Stimulated activated CD4-positive, alpha-beta T cell treated with anti-CD3 and anti-CD28 coated beads, TNF-alpha, amount 100 ng/mL, for 24 hours (primary cell): ENCODE measurements at places on chromosomes 13 and 19.

DNA sequence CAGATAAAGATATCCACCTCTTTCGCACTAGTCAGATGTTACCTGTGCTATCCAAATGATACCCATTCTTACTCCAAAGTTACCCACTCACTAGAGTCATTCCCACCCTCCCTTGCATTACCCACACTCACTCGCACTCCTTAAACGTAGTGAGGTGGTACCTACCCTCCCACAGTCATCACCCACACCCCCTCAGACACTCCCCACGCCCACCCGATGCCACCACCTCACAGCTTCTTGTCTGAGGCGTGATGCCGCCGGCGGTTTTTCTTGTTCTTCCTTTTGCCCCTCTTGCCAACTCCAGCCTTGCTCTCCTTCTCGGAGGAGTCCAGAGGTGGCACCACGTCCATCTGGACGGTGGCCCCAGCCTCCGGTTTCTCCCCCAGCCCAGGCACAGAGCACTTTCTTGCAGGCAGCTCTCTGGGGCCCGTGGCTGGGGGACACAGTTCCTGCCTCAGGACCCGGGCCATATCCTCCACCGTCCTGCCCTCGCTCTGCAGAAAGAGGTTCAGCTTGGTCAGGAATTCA is 1.2 kb downstream of the PNMA8C start:
- no peak for DNase-seq

- DNase-seq, result no peak
These were observed 67.0 kb upstream of the SERP2 start for GRCh38 chr13:44306371-44307192.

DNA sequence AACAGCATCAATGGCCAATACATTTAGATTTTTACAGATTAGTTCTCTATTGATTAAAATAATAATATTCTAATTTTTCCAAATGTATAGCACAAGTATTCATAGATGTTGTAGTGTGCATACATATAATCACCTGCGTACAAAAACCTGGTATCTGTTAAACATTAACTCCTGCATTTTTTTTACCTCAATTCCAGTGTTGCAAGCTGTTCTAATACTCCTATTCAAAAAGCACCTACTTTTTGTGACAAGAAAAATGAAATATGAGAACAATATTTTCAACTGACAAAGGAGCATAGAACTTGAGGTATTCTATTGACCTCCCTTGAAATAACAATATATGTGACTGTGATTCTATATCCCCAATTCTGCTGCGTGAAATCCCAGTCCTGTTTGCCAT is 422.9 kb upstream of the PCDH20 start:
- DNase-seq, result no peak

GRCh38 chr13:34011552-34012085 is 193.7 kb downstream of the RFC3 start:
- DNase-seq, result no peak

DNA sequence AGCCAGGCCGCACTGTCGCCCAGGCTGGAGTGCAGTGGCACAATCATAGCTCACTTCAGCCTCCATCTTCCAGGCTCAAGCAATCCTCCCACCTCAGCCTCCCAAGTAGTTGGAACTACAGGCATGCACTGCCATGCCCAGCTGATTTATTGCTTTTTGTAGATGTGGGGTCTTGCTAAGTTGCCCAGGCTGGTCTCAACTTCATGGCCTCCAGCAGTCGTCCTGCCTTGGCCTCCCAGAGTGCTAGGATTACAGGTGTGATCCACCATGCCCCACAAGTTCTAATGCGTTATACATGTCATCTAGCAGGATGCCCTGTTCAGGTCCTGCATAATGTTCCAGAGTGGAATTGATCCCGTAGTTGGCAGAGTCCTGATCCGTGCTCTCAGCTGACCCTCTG is 4.6 kb downstream of the C19orf53 start:
- no peak for DNase-seq

DNA sequence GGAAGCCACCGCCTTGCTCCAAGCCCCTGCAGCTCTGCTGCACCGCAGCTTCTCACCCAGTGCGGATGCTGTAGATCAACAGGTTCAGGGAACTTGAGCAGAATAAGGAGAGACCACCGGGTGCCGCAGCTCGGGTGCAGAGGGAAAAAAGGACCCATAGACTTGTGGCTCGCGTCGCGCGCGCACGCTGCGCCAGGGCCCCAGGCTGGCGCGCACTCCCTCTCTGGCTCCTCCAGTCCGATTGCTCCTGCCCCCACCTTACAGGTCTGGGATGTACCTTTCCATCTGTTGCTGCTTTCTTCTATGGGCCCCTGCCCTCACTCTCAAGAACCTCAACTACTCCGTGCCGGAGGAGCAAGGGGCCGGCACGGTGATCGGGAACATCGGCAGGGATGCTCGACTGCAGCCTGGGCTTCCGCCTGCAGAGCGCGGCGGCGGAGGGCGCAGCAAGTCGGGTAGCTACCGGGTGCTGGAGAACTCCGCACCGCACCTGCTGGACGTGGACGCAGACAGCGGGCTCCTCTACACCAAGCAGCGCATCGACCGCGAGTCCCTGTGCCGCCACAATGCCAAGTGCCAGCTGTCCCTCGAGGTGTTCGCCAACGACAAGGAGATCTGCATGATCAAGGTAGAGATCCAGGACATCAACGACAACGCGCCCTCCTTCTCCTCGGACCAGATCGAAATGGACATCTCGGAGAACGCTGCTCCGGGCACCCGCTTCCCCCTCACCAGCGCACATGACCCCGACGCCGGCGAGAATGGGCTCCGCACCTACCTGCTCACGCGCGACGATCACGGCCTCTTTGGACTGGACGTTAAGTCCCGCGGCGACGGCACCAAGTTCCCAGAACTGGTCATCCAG is 964 bp downstream of the PCDH17 start:
- DNase-seq, result no peak
